Natural killer cell treated with Interleukin-12 subunit alpha and Interleukin-12 subunit beta and Interleukin-15 and Interleukin-18, amount 100 ng/mL, for 72 hours (primary cell): ENCODE measurements at places on chromosomes 3 and 15. TPM values are rescaled to one million over a fixed set of nuclear protein-coding genes. Genes with fewer than 3 reads are reported as not detected.

DNA sequence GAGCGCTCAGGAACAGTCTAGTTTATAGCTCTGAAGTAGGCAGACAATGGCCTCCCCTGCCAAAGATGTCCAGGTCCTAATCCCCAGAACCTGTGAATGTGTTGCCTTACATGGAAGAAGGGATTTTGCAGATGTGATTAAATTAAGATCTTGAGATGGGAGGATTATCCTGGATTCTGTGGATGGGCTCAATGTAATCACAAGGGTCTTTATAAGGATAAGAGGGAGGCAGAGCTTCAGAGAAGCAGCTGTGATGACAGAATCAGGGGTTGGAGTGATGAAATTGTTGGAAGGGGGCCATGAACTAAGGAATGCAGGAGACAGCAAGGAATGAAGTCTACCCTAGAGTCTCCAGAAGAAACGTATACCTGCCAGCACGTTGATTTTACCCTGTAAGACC, 14.0 kb upstream of the GK5 start:
- DNase-seq: no peak

- DNase-seq: no peak
Measured at GRCh38 chr3:41000471-41000870, 198.8 kb upstream of the CTNNB1 start.

GRCh38 chr3:98039322-98040024, 4.4 kb upstream of the GABRR3 start:
- DNase-seq: peak; percentile 61

SI gene
- not detected for total RNA-seq

- DNase-seq: no peak
Measured at GRCh38 chr15:90782442-90782841, 65.3 kb downstream of the BLM start.

DNA sequence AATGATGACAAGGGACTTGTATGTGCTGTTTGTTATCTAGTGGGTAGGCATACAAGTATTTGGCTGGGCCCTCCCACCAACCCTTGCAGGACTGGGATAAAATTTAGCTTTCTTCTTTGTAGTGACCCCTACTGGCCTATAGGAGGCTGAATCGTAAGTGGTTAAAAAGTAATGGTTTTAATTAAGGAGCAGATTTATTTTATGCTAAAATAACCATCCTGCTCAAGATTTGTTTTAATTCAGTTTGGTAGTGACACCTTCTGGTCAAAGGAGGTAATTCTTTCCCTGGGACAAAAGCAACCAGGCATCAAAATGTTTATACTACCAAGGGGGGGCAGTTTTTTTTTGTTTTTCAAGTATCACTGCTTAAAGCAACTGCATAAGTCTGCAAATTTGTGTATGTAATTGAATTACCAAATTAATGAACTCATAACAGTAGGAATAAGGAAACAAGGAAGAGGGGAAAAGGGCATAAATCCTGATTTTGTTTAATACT, 70.7 kb downstream of the TOP2B start:
- DNase-seq: no peak

SGO1 gene
- total RNA-seq: 11.0 TPM

DNA sequence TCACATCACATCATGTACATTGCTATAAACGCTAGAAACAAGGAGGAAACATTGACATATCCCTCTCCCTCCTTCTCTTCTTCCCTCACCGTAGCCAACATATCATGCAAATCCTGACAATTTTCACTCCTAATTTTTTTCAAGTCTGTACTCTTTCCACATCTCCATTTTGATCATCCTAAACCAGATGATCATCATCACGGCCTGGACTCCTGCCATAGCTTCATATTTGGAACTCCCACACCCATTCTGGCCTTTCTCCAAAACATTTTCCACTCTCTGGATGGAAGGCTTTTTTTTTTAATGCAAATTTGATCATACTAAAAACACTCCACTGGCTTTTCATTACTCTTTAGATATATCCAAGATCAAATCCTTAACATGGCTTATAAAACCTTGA, 248.0 kb upstream of the CNTN3 start:
- DNase-seq: no peak

DNA sequence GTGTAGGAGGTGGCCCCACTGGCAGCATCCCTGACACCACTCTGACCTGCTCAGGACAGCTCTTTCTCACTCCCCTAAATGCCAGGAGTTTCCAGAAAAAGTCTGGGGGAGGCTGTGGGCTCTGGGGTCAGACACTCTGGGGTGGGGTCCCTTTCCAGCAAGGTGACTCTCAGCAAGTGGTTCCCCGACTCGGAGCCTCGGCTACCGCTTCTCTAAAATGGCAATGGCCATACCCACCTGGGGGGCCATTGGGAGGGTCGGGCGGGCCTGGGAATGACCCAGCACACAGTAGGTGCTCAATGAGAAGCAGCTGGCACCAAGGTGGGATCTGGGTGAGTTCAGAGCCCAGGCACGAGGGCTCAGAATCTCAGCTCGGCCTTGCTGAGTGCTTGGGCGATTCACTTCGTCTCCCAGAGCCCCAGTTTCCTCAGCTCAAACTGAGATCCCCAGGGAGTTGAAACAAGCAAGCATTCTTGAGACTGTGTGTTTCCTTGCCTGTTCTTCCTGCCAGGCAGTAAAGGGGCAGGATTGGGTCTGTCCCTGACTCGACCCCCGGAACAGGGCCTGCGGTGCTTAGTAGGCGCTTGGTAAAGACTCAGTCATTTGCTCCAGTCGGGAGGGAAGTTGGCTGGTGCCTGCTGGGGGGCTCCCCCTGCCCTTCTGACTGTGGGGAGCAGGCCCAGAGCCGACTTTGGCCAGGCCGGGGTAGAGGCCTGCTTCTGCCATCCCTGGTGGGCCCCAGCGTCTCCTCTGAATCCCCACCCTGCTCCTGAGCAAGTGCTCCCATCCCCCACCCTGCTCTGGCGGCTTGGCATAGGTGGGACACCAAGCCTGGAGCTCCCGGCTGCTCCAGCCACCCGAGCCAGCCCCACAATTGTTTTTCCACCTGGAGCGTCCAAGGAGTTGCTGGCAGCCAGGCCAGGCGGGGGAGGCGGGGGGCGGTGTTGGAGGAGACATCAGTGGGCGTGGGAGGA, 32.9 kb upstream of the FBLN2 start:
- DNase-seq: no peak

DNA sequence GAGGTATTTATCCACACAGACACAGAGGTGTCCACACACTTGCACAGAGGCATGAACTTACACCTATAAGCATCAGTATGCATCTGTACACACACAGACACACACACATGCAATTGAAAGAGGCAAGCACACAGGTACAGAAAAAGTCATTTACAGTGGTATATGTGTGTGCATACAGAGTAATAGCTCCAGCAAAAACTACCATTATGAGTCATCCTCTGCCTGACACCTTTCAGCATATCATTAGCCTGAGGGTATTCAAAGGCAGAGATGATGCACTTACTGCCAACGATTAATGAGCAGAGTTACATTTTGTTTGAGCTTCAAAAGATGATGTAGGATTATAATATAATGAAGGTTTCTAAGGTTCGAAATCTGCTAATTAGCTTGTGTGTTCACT, 100.3 kb upstream of the TPRG1 start:
- DNase-seq: no peak

DNA sequence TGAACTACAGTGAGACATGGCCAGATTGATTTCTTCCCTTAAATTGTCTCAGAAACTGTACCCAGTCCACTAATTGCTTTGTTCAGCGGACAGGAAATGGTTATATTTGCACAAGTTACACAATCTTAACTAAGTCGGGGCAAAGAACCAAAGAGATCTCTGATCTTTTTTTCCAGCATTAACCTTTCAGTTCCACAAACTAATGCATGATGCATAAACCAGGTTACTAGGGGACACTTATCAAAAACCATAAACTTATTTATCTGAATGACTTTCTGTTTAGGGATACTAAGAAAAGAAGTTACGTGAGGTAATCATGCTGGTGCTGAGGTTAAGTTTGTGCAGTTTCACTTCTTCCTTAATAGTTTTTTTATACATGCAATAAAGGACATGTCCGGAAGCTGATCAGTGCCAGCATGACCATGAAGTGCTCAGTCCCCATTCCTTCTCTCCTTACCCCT, 22.4 kb downstream of the FNDC3B start:
- no peak for DNase-seq

PLIN1 gene
- 1.0 TPM for total RNA-seq

FOXB1 gene
- total RNA-seq: 0.10 TPM

- DNase-seq: no peak
Measured at GRCh38 chr3:71132995-71133730, 450.4 kb downstream of the FOXP1 start.

DNA sequence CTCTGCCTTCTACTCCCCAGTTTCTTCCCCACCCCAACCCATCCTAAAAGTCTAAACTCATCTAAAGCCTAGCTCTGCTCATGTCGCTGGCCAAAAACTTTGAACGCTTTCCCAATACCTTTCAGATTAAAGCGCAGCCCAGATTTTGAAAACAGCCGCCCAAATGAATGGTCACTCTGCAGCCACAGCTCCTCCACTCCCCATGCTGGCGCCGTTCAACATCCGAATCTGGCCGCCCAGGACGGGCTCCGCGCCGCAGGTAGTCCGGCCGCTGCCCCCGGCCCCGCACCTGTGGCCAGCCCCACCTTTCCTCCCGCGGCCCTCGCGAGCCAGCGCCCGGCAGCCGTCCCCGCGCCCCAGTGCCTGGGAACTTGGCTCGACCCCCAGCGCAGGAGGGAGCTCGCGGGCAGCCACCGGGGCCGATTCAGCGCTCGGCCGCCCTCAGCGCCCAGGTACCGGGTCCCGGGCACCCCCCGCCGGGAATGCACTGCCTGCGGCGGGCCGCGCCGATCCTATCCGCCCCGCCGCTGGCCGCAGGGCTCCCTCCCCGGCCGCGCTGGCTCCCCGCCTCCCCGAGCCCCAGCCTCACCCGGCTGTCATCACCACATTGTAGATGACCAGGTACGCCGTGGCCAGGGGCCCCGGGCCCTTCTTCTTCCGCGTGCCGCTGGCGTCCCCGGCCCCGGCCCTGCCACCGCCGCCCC, 417 bp downstream of the HACD2 start:
- DNase-seq: peak; percentile 63

TICRR gene
- total RNA-seq: 42.1 TPM

- no peak for DNase-seq
Measured at GRCh38 chr3:187064210-187065115, 74.8 kb downstream of the RPL39L start.

DNA sequence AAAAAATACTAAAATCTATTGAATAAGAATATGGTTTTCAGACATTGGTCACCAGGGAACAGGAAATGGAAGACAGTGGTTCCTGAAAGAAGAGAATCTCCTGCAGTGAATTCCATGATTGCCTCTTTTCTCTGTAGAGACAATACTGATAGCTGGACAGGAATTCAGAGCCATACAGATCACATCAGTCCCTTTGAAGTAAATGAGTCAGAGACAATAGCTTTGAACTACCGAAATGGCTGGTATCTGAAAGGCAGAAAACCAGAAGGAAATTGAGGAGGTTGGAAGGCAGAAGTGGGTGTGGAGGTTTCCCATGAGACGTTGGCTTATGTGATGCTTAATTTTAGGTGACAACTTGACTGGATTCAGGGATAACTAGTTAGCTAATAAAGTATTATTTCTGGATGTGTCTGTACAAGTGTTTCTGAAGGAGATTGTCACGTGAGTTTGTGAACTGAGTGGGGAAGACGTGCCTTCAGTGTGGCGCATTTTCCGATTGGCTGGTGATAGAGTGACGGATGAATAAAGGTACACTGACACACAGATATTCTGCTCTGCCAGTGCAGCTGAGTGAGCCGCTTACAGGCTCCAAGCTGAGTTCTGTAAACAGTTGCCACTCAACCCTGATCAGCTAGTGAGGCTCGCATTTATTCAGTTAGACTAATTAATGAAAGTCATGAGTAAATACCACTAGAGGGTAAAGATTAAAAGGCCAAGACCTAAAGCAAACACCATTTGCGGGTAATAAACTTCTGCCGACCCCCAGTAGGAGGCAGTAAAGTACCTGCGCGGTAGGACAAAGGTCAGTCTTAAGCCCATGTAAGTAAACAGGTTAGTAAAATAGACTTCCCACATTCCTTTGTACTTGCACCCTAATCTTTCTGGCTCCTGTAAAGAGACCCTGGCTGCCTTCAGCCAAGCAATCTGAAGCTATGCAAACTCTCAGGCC, 1298.6 kb downstream of the SI start:
- no peak for DNase-seq

MYD88 gene
- 63.1 TPM for total RNA-seq

HTR3E gene
- not detected for total RNA-seq

DUOX2 gene
- 0.19 TPM for total RNA-seq

DNA sequence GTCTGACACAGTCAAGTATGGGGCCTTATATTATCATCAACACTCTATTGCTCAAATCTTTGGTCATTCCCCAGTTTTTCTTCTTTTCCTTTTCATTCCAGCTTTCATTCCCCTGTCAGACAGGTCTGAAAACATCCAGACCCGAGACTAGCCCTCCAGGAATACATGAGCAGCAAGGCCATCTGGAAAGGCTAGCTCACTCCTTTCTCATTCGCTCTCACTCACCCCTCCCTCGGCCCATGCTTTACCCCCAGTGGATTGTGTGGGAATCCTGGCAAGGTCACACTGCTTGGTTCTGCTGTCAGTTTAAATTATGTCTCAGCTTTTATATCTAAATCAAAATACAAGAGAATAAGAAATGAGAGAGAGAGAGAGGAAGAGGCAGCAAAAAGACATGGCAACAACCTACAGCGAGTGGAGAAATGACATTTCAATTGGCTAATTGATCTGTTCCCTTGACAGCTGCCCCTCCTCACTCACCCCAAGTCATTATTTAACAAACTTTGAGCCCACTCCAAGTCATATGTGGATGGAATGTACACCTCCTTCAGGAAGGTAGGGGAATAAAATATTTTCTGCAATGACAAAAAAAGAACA, 962.2 kb downstream of the TUSC7 start:
- no peak for DNase-seq

GRCh38 chr3:137468446-137468845, 295.7 kb upstream of the SOX14 start:
- no peak for DNase-seq

DNA sequence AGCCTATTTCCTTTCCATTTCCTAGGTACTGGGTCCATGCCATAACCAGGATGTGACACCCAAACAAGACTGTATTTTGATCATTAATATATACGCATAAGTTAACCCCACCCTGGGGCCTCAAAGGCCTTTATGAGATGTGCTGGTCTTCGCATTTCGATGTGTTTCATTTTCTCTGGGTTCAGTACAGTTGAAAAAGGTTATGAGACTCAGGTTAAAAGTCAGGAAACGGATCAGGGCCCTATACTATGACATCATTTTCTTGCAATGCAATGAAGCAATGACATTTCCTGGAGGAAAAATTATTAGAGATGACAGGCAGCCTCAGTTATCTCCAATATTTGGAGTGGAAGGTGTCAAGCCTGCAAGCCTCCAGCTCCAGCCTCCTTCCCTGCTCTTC, 31.7 kb downstream of the TMEM212 start:
- DNase-seq: no peak
